ENCODE measurements at places on chromosomes 2 and 18.

- no peak for DNase-seq
Observed at GRCh38 chr2:163347982-163348856, 387.6 kb downstream of the FIGN start.

GRCh38 chr2:16644221-16644925 lies 21.3 kb downstream of the CYRIA start:
- no peak for DNase-seq

DNA sequence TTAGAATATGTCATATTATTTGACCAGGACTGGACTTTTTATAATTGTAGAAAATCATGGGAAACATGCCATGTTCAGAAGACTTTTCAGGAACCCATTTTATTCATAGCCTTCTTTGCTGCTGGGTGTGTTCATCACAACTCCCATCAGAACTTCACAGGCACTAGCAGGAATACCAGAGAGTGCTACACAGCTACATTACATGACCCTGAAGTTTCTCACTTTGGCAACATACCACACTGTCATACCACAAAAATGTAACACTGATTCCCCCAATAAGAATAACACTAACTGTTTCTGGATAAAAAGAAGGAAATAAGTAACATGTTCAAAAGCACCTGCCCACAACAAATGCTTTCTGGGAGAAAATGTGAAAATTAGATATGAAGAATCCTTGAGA lies 405.4 kb downstream of the CDH2 start:
- DNase-seq: no peak

- DNase-seq: peak; percentile 33
Observed at GRCh38 chr2:214575030-214575429, 164.2 kb downstream of the VWC2L start.

GRCh38 chr2:26412091-26412673 lies 10.5 kb downstream of the DRC1 start:
- DNase-seq: peak; percentile 71

DNA sequence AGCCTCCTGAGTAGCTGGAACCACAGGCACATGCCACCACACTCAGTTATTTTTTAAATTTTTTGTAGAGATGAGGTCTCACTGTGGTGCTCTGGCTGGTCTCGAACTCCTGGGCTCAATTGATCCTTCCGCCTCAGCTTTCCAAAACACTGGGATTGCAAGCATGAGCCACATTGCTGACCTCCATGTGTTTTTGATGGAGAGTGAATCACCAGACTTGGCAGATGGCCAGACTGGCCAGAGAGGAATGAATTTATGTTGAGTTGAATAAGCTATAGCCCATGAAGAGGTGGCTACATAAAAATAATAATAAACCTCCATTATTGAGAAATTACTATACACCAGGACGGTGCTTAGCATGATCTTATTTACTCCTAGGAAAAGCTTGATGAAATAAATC lies 91.5 kb downstream of the MREG start:
- DNase-seq: no peak

DNA sequence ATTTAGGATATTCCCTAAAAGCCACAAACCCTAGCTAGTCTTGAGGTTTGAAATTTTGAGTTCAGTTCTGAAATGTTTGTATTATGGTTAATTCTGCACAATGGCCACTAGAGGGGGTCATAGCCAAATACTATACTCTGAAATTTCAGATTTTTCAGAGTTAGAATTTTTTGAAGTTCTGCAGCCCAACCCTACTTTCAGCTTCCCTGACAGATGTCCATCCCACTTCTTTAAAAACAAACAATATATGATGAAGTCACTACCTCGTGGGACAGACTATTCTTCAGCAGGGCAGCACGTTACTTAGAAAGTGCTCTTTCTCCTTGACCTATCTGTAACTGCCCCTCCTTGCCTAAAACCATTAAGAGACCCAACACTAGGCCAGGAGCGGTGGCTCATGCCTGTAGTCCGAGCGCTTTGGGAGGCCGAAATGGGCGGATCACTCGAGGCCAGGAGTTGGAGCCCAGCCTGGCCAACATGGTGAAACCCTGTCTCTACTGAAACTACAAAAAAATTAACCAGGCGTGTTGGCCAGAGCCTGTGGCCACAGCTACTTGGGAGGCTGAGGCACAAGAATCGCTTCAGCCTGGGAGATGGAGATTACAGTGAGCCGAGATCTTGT lies 48.2 kb upstream of the PAPOLG start:
- peak; percentile 38 for DNase-seq

GRCh38 chr2:86012007-86012712 lies 93.5 kb downstream of the POLR1A start:
- no peak for DNase-seq

- no peak for DNase-seq
Observed at GRCh38 chr2:162934191-162934590, 95.6 kb upstream of the KCNH7 start.

DNA sequence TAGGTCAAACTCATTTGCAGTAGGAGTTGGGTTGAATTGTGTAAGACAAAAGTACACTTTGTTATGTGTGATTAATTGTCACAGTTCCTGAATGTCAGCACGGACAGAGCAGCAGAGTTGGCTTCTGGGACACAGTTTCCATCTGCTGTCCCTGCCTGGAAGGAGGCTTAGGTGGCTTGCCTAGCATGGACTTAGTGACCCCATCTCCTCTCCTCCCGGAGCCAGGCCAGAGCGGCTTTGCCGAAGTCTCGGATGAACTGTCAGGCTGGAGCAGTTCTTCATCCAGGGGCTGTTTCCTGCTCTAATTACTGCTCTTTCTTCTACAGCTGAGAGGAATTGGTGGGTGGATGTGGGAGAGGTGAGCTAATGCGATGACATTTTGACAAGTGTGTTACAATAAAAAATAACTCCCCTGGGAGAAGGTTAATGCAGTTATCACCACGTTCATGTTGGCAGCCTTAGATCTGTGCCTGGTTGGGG lies 102.0 kb downstream of the SH3RF3 start:
- no peak for DNase-seq

- DNase-seq: no peak
Observed at GRCh38 chr2:241547781-241548450, 10.6 kb upstream of the BOK start.

DNA sequence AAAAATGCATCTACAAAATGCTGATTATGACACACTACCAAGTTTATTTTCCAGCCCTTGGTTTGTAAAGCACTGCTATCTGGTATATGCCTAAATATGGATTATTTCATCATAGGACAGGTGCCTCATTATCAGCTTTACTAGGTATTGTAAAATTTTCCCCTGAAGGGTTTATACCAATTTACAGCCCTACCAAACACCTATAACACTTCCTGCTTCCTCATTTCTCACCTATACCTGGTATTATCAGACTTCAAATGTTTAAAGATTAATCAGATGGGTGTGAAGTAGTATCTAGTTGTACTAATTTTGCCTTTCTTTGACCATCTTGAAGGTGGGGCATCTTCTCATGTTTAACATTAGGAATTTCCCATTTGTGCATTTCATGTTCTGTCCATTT lies 26.8 kb downstream of the RMND5A start:
- no peak for DNase-seq

- no peak for DNase-seq
Observed at GRCh38 chr2:34979148-34979547, 1376.4 kb upstream of the CRIM1 start.

GRCh38 chr2:216539791-216540241 lies 41.2 kb downstream of the RPL37A start:
- DNase-seq: peak; percentile 56

DNA sequence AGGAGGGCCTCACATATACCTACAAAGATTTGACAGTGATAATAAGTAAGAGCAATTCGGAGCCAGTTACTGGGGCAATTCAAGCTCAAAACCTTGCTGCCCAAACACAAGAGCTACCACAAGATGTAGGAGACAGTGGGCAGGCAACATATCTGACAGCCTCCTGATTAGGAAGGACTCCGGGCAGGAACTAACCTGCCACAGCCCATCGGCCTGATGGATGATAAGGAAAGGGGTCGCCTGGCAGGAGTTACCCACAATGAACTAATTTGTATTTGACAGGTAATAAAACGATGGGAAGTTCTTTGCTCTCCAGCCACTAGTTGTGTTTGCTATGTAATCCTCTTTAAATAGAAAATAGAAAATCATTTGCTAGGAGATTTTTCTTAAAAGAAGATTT lies 100.2 kb downstream of the ARHGAP15 start:
- DNase-seq: no peak

- DNase-seq: no peak
Observed at GRCh38 chr2:199460101-199460671, 2.4 kb upstream of the SATB2 start.

- DNase-seq: peak; percentile 77
Observed at GRCh38 chr2:240624950-240625621, at the start of gene GPR35. TSS of gene GPR35 (plus strand) at chr2:240625480. CDS start at chr2:240629953, 4,473 bp downstream.

DNA sequence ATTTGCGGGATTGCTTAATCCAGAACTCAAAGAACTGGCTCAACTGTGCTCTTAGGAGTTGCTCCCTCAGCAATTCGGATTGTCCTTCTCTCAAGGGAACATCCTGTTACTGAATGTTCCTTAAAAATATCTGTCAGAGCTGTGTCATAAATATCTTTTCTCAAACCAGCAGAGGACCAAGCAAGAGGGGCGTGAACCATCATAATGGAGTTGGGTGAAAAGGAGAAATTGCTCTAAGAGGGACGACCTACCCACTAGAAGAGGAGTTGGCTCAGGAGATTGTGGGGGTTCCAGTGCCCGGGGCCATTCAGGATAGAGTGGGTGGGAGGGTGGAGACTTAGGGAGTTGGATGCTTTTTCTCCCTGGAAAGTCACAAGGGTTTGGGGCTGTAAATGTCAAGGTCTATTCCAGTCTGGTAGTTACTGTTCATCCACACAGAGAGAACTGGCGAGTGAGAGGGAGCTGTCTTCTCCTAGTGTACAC lies 59.5 kb downstream of the MERTK start:
- no peak for DNase-seq

GRCh38 chr2:66895206-66895605 lies 460.3 kb downstream of the MEIS1 start:
- DNase-seq: no peak

- DNase-seq: no peak
Observed at GRCh38 chr2:237592425-237592980, 2.0 kb upstream of the RAB17 start.

DNA sequence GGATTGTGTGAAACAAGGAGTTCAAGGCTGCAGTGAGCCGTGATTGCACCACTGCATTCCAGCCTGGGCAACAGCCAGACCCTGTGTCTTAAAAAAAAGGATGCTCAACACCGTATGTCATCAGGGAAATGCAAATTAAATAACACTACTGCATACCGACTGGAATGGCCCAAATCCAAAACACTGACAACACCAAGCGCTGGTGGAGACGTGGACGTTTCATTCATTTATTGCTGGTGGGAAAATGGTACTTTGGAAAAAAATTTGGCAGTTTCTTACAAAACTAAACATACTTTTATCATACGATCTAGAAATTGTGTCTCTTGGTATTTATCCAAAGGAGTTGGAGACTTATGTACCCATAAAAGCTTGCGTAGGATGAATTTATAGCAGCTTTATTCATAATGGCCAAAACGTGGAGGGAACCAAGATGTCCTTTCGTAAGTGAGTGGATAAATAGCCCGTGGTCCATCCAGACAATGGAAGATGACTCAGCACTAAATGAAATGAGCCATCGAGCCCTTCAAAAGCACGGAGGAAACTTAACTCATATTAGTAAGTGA lies 24.2 kb downstream of the NEU4 start:
- DNase-seq: no peak

Measured in GM12865 (cell line).